ENCODE measurements at places on chromosomes 7 and 10.
A peak's percentile ranks its signal among the peaks of the same experiment; 100 is the strongest.

GRCh38 chr7:121279060-121279620 is 49.7 kb upstream of the WNT16 start:
- DNase-seq = no peak

DNA sequence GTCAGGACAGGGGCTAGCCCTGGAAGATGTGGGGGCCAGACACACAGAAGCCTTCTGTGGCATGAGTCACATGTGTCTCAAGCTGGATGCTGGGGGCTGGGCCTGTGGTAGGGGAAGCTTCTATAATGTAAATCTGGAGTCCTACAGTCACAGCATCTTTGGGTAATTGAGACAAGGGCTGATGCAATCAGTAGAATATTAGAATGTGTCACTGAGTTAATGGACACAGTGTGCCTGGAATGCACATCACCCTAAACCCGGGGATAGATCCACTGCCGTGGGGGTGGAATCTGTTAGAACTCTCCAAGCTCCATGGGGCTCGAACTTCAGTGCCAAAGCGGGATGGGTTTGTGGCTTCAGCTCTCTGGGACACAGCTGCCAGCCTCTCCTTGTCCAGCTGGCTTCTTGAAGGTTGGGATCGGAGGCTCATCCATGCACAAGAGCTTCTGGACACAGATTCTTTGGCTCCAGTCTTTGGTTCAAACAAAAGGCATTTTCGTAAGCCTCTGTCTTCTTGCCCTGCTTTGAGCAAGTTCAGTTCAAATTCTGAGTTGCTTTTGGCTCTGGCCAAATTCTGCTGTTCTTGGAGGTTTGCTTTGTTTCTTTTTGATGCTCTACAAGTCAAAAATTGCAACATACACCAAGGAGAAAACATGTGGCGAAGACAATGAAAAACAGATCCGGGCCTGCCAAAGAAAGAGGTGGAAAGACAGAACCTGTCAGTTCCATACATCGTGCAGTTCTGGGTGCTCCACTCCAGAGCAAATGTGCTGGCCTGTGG is 194.8 kb upstream of the ZNF32 start:
- DNase-seq = no peak

DNA sequence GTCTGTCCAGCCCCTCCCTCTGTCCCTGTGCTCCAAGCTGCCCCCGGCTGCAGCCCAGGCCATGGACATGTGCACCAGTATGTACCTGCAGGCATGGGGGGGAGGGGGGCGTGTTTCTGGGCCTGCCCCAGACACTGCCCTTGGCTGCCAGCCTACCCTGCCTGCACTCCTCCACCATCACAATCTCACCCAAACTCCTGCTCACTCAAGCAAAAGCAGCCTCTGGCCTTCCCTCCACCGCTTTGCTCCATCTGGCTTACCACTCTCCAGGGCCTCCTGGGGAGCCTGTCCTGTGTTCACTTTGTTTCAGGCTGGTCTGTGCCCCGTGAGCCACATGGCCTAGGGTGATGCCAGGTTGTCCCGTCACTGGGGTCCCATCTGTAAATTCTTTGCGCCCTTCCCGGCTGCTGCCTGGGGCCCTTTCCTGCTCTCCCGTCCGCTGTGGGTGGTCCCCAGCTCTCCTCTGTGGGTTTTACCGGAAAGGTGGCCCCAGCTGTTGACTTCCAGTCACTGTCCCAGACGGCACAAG is 33.3 kb upstream of the PPIF start:
- DNase-seq = no peak

DNA sequence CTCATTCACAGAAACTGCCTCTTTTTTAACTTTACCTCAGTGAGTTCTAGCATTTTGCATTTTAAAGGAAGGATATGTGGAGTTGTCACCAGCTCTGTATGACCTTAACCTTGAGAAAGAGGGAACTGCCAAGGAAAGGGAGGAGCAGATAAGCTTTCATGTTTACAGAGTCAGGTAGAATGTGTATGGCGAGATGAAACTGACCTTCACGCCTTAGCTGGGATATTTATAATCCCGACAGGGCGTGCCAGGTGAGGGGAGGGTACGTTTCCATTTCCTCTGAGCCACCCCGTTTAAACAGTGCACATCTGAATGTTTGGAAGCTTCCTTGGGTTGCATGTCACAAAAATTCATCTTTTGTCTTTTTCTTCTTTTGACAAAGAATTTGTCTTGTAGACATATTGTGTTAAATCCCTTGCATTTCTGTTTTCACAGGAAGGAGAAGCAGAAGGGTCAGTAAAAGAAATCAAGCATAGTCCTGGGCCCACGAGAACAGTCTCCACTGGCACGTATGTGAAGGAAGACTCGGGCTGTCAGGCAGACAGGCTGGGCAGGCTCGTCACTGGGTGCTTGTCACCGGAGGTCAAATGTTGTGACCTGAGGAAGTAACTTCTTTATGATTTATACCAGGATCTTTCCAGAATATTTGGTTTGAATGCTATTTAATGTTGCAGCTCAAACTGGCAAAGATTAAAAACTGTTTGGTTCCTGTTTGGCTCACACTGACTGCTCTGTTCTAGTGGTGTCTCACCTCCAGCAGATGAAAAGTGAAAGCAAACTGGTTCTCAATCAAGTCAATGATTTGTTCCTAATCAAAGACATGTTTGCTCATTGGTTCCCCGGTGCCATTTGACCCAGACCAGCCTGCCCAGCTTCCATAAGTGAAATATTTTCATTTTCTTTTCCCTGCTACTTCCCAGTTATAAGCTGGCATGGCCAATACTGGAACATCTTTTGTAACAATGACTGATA is 16.2 kb downstream of the OPTN start:
- DNase-seq = no peak

- DNase-seq = peak; percentile 65
These were observed 189.6 kb downstream of the TNS3 start for GRCh38 chr7:47392241-47392759.

DNA sequence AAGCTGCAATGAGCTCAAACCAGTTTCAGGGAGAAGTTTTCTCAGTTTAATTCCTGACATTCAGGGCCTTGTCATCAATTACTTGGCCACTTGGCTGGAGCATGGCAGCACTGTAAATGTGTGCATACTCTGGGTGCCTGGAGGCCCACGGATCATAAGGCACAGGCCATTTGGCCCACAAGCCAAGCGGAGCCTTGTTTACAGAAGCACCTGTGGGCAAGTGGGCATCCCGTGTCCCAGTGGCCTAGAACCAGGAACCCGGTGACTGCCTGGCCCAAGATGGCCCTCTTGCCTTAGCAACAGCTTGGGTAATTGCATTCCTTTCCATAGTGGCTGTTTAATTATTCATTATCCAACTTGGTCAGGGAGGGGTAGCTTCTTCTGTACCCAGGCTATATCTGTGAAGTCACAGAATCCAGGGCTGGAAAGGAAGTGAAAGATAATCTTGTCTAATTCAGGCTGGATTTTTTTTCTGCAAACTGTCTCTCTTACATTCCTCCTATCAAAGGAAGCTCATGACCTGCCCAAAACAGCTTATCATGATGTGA is 426.4 kb upstream of the ZMIZ1 start:
- no peak for DNase-seq

DNA sequence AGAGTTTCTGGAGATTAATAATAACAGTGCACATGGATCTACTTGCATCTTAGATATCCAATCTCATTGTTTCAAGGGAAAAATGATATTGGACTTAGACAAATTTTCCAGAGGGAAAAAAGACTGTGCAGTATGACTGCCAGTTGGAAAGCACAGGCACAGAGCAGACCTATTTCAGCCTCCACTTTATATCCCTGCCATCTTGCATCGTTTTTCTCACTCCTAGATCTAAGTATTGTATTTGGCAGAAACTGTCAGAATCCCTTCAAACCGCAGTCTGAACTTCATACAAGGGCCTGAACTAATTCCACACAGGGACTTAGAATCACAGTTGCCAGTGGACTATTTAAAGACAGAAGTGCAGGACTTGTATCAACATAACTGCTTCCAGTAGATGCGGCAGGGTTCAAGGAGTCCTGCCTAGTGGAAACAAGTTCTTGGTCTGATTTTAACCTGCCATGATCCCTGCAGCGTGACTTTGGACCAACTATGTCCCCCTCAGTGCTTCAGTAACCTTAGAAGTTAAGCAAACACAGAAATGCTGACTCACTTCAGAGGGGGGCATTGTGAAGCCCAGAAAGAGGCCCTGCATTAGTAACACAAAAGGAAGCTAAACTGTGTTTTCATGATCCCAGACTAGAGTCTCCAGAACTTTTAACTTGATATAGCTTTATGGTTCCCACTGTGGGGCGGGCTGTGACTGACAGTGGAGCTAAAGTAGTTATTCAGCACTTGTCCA is 95.7 kb upstream of the PALS2 start:
- DNase-seq = no peak

- no peak for DNase-seq
These were observed 488.5 kb downstream of the MDFIC start for GRCh38 chr7:115410434-115410820.

- no peak for DNase-seq
These were observed 14.7 kb upstream of the CAMK2G start for GRCh38 chr10:73889014-73889413.

- no peak for DNase-seq
These were observed 175.5 kb upstream of the ITGB1 start for GRCh38 chr10:33133557-33133956.

DNA sequence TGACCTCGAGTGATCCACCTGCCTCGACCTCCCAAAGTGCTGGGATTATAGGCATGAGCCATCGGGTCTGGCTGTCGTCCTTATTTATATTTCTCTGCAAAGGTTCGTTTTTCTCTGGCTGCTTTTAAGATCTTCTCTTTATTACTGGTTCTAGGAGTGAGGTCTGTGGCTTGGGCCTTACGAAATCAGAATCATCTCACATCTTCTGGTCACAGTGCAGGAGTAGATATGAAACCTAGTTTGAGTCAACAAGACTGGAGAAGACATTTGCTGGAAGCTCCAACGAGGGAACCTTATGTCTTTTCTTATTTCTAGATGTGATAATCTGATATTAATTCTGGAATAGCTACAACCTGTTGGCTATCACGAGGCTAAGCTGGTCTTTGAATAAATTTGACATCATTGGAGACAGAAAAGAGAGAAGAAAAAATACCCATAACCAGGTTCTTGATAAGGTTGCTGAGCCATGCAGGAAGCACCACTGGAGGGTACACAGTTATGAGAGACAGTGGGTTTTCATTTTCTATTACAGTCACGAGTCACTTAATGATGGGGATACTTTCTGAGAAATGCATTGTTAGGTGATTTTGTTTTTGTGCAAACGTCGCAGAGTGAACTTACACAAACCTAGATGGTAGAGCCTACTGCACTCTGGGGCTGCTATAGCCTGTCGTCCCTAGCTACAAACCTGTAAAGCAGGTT is 25.6 kb upstream of the IL15RA start:
- no peak for DNase-seq

DNA sequence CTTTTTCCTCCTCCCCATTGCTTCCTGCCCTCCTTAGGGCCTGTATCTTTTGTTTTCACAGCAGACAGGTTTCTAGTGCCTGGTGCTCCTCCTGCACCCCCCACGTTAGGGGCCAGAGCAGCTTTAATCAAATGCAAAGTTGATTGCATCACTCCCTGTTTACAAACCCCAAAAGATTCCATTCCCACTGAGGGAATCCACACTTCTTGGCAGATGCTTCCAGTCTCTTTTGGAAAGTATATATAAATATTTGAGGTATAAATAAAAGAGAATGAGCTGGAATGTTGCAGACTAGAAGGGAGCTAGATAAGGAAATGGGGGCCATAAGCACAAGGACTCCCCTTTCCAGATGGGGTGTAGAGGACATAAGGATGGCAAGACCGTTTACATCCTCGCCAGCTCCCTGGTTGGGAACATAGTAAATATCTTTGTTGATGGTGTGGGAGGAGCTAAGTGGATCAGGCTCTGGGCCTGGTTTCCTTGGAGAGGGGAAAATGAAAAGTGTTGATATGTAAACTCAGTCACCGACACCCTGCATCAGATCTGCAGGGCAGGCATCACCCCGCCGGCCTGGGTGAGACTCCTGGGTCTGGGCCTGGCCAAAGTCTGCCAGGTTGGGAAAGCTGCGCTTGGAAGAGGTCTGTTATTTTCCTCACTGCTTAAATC is 6.2 kb downstream of the RARRES2 start:
- no peak for DNase-seq

- no peak for DNase-seq
These were observed 9.7 kb downstream of the EIF4H start for GRCh38 chr7:74183653-74184450.

- no peak for DNase-seq
These were observed 320.7 kb upstream of the MAGI2 start for GRCh38 chr7:79774150-79774549.

- no peak for DNase-seq
These were observed 26.9 kb upstream of the TPK1 start for GRCh38 chr7:144862612-144863319.

DNA sequence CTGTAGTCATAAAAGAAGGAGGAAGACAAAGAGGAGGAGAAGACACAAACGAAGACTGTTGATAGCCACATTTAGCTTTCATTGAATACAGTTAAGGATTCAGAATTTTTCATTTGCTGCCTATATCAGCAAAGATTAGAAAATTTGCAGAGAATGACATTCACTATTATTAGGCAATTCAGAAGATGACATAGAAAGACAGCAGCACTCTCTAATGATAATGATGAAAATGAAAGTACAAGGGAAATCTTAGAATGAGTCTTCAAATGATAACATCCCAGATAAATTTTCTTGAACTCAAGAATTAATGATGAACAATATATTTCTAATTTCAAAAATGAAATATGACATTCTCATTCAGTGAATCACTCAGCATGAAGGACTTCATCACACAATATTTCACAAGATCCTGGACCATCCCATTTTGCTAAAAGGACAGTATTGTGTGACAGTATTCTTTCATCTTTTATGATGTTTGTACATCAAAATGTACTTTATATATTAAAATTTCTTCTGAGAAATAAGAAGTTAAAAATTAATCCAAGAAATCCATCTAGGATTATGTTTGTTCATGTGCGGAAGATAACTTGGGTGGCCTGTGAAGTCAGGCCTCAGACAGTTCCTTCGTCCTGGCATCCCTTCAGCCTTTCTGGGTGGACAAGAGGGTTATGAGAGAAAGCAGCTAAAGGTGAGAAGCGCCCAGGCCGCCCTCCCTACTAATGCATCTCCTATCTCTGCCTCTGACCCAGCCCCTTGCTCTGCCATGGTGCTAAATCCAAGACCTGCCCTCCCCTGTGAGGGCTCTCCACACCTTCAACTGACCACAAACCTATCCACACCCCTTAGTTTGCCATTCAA is 47.4 kb upstream of the CAMK2B start:
- no peak for DNase-seq

- no peak for DNase-seq
These were observed 282.8 kb upstream of the MGMT start for GRCh38 chr10:129184196-129184595.

GRCh38 chr10:133166828-133167692 is 7.0 kb downstream of the KNDC1 start:
- DNase-seq = peak; percentile 58

GRCh38 chr7:85828614-85829013 is 641.8 kb upstream of the SEMA3D start:
- DNase-seq = no peak

DNA sequence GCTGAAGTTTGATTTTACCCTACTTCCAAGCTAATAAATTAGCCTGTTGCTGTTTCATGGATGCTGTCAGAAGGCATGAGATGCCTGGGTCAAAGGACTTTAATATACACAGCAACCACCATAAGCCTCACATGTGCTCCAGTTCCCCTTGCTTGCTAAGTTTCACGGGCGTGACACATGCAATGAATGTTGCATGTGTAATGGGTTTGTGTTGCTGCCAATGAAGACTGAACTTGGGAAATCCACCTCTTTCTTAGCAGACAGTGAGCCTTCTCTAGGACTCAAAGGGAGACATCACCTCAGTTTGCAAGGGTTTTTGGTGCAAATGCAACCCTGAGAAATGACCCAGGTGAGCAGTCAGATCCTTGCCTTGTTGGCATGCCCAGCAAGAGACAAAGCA is 505.5 kb upstream of the PODXL start:
- no peak for DNase-seq

- DNase-seq = no peak
These were observed 14.1 kb downstream of the ZNF398 start for GRCh38 chr7:149161241-149161848.
